ENCODE measurements at places on chromosomes 12 and 14.

GRCh38 chr14:100546051-100546443, 41.2 kb downstream of the BEGAIN start:
- DNase-seq: peak; percentile 21

DNA sequence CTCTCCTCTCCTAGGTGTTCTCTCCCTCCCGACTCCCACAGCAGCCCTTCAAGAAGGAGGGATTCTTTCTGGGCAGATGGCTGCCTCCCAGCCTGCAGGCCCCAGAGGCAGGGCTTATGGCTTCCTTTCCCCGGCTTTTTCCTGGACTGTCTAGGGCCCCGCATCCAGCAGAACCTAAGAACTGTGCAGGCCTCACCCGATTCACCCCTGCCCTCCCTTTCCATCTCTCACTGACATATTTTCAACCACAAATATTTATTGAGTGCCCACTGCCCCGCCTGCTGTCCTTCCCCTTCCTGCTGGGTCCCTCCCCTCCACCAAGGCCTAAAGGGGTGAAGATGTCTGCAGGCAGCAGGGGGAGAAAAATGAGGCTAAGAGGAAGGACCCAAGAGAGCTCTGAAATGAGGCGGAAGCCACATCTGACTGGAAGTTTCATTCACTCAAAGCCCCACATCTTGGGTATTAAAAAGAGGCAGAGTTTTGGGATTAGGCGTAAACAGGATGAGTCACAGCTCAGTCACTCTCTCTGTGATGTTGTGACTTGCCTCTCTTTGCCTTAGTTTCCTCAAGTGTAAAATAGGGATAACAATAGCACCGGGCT, 2.9 kb downstream of the SCNN1A start:
- DNase-seq: no peak

GRCh38 chr14:100239211-100239839, 381 bp downstream of the YY1 start:
- DNase-seq: no peak

DNA sequence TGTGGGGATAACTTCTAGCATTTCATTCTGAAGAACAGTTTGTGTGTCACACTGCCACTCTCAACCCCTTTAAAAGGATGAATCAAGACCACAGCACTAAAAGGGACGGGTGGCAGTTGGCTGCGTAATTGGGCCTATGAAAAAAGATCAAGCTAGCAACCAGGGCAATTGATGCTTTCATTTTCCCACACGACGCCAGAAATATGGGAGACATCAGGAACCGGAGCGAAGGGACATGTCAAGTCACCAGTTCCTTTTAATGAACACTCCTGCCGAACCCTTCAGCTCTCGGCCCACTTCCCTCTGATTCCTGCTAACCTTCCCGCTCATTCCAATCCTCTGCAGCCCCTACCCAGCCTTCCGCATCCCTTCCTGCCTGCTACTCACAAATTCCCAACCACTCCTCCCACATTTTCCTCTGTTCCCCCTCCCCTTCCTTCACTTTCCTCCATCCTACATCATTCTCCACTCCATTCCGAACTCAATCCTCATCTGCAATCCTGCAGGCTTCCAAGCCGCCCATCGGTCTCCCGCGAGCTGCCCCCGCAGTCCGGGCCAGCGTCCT, 753 bp downstream of the CSRNP2 start:
- no peak for DNase-seq

DNA sequence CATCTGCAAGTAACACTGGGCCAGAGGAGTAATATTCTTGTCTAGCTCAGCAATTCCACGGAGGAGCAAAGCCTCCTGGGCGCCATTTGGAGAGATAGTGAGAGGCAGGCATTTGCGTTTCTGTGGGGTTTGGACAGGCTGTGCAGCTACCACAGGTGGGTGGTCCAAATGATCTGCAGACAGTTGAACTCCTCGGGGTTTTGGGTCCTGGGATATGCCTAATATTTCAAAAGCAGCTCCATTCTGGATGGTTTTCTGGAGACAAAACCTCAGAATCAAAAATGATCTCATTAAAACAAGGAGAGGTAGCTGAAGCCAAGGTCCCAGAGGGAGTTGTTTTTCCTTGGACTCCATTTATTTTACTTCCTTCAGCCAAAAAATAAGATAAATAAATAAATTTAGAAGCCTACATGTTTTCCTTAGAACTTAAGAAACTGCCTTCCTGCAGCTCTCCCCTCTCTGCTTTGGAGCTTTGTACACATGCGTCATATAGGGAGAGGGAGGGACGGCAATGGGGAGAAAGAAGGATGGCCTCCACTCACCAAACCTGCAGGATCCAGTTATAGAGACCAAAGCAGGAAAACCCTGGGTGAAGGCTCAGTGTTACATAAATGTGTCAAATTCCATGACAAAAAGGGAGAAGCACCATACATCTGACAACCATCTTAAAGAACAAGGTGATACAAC, 227.3 kb upstream of the DAAM1 start:
- DNase-seq: no peak

DNA sequence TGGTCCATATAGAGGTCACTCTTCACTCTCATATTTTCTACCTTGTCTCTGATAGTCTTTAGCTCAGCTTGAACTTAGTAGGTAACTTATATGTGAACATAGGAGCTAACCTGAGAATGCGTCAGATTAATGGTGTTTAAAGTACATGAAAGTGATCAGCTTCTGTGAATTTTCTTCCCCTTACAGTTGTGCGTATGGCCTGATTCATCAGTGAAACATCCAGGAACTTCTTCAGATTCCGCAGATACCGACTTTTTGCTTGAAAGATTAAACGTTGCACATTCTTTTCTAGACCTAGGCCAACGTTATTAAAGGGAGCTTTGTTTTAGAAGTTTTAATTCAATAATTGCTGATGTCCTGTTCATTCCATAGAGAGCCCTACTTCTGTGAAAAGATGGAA, 1945.1 kb upstream of the SEL1L start:
- DNase-seq: no peak

DNA sequence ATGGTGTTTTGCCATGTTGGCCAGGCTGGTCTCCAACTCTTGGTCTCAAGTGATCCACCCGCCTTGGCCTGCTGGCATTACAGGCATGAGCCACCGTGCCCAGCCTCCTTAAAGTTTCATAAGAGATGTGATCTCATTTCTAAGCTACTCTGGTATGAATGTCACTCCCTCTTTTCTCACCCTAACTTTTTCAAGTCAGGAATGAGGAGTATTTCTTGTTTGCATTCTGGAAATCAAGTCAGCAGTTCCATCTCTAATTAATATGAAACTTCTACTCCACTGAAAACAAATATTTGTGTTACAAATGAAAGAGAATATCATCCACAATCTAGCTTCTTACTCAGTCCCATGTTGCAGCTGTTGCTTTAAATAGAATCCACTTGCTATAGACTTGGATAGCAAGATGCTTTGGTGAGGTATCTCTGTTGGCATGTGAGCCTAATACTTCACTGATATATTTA, 61.3 kb downstream of the ARF6 start:
- no peak for DNase-seq

GRCh38 chr12:62533087-62533754, 66.6 kb downstream of the MON2 start:
- DNase-seq: no peak

Measured in activated effector memory CD4-positive, alpha-beta T cell treated with Interleukin-2 at 50 U/mL for 16 hours (primary cell).